ENCODE measurements at places on chromosomes 2 and 18.

- DNase-seq, result no peak
Observed at GRCh38 chr18:39701839-39702238, 2136.2 kb upstream of the CELF4 start.

DNA sequence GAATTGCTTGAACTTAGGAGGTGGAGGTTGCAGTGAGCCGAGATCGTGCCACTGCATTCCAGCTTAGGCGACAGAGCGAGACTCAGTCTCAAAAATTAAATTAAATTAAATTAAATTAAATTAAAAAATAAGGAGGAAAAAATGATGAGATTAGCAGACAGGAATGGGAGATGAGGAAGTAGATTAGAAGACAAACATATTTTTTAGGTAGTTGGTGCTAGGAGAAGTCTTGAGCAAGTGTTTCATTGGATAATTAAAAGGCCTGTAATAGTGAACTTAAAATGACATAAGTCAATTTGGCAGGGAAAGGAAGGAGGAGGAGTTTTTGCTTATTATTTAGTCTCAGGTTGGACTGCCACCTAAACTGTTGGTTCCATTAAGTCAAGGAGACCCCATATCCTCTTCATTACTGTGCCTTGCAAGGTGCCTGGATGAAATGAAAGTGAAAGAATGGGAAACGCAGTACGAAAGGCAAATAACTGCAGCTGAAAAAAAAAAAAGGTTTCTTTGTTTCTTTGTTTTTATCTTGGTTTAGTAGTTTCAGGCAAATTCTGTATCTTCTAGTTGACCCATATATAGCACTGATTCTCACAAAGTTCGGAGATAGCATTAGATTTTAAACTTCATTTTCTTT lies 162.0 kb downstream of the SLC8A1 start:
- no peak for DNase-seq

GRCh38 chr2:70718241-70718640 lies 49.8 kb downstream of the ADD2 start:
- DNase-seq, result no peak

- no peak for DNase-seq
Observed at GRCh38 chr18:5890331-5891183, 4.8 kb downstream of the TMEM200C start.

DNA sequence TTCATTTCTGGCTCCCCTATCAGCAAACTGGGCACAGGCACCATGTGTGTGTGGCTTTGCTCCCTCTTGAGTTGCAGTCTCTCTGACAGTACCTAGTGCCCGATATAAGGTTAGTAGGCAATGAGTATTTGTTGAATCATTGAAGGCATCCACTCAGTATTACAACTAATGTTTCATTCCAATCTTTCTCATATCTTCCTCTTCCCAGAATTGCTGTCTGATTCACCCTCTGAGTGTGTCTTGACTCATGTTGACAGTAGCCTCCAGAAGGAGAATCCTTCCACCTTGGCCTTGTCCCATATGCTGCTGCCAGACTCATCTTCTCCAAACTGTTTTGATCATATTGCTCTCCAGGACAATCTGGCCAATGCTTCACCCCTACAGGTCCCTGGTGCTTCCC lies 202.5 kb downstream of the LRRTM1 start:
- no peak for DNase-seq

- DNase-seq, result no peak
Observed at GRCh38 chr2:60023256-60023985, 530.0 kb downstream of the BCL11A start.

GRCh38 chr2:148538375-148538774 lies 106.2 kb upstream of the EPC2 start:
- no peak for DNase-seq

- DNase-seq, result no peak
Observed at GRCh38 chr2:203714112-203714511, 7.7 kb downstream of the CD28 start.

- DNase-seq, result no peak
Observed at GRCh38 chr2:125642032-125642431, 1013.9 kb upstream of the GYPC start.

DNA sequence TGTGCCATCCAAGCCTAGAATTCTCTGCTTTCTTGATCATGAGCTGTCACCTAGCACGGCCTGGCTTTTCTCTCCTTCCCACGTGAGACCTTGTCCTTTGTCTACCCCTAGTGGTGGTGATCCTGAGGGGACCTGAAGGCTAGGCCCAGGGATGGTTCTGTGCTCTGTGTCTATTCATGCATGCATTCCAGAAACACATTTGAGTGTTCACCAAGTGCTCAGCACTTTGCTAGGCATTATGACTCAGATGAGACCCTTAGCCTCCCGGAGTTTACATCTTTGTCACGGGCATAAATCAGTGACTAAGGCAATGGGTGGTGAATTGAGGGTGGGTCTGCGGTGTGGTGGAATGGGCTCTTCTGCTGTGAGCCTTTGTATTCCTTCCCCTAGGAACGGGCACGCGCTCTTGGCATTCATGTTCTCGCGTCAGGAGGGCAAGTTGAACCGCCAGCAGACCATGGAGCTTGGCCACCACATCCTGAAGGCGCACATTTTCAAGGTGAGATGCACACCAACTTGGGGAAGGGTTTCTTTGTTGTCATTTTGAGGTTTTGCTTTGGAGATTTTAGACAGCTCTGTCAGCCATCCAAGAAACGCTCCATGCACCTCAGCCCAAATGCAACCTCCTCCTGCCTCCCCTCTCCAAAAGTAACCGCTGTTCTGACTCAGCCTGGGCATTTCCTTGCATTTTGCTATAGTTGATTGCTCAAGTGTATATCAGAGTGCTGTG lies 100.9 kb downstream of the WDSUB1 start:
- DNase-seq, result no peak

DNA sequence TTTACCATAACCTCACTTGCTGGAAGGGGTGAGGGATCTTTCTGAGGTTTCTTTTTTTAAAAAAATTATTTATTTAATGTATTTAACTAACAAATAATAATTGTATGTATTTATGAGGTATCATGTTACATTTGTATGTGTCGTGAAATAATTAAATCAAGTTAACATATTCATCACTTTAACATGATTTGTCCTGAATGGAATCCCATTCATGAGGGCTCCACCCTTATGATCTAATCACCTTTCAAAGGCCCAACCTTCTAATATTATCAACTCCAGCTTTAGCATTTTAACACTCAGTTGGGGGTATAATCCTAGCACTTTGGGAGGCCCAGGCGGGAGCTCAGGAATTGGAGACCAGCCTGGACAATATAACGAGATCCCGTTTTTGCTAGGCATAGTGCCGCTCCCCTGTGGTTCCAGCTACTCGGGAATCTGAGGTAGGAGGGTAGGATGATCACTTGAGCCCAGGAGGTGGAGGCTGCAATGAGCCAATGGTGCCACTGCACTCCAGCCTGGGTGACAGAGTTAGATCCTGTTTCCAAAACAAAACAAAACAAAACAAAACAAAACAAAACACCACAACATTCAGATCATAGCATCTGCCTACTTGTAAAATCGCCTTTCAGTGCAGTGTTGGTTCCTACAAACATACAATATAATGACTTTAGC lies 1.1 kb upstream of the TAF4B start:
- no peak for DNase-seq

GRCh38 chr2:42860319-42861094 lies 68.1 kb upstream of the HAAO start:
- no peak for DNase-seq

DNA sequence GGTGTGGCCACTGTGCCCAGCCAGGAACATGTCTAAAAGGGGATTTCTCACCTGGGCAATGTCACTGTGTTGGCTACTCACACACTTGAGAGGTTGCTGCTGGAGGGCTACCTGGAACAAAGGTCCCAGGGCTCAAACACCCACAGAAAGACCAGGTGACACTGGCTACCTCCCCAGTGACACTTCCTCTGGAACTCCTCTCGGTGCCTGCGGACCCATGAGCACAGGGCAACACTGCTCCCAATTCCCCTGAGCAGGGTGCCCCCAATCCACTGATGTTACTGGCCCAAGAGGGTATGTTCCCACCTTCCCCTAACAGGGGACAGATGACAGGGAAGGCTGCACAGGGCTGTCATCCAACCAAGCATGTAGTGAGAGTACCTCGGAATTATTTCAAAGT lies 5.8 kb downstream of the NPPC start:
- DNase-seq, result no peak

DNA sequence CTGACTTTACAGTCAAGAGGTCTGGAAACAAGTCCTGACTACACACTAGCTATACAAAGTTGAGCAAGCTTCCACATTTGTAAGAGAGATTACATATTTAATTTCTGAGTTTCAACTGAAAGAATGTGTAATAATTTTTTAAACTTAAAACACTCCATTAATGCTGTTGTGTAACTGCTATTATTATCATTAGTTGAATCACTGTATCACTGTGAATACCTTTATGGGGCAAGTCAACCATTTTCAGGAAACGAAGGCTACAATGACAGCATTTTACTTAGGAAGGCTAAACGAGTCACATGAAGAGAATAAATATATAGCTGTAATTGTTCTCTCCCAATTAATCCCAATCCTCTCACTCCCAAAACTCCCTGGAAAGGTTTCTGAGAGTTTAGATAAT lies 46.3 kb downstream of the TRIP12 start:
- DNase-seq, result no peak

DNA sequence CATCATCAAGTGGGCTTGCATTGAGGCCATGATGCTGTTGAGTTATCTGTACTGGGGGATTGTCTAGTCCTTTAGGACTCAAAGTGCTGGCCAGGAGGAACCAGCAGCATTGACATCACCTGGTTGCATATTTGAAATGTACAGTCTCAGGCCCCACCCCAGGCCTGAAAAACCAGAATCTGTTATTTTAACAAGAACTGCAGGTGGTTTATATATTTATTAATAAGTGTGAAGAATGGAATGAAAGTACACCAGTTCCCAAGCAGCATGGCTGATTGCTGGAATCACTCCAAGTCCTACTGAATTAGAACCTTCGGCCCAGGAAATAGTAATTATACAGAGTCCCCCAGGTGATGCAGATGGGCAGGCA lies 2.8 kb downstream of the IL1F10 start:
- DNase-seq, result no peak

DNA sequence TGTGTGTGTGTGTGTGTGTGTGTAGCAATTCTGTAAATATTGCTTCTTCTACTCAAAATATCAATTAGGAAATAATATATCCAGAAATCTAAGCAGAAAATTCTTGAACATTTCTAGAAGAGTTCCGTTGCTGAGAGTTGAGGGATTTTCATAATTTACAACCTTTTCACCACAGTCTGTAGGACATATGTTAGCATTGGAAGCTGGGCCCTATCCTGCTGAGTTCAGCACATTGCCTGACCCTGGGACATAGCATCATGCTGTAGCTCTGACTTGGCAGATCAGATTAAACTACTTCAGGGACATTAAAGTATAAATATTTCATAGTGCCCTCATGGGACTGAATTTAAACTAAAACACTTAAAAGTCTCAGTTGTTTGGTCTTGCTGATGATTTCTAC lies 129.2 kb upstream of the KCNH7 start:
- DNase-seq, result no peak

DNA sequence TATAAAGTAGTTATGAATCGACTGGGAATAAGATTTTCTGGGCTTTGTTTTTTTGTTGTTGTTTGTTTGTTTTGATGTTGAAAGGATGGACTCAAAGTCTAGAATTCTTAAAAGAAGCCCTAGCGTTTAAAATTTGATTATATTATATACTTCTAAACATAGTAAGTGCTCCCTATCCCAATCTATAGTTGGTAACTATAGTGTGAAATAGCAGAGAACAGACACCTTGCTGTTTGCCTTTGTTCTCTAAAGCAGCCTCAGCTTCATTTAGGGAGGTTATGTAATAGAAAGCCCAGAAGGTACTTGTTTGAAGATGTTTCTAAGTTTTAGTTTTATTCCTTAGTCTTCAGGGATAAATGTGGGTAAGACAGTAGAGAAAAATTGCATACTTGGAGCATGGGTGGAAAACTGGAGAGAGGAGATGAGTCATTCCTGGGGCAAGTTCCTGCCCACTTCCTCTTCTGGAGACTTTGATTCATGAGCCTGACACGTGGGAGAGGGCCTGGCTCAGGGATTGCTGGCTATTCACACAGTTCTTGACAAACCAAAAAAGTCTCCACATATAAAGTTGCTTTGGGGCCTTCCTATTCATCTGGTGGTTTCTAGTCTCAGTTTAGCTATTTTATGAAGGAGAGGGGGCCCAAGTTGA lies 131.9 kb downstream of the MYO1B start:
- no peak for DNase-seq

DNA sequence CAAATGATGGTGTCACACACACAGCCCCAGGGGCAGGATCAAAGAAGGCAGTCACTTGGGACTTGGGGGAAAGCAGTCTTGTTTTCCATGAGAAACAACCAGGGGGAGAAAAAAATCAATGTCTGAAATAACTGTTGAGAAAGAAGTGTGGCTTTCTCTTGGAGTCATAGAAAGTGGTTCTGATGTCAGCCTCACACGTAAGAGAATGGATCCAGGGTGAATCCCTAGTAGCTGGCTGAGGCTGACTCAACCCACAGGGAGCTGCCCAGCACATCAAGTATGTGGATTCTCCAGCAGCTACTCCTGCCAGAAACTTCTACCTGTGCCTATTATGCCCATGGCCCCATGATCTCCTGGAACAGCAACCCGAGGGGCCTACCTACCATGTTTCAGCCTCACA lies 33.6 kb upstream of the ZBTB7C start:
- DNase-seq, result no peak

DNA sequence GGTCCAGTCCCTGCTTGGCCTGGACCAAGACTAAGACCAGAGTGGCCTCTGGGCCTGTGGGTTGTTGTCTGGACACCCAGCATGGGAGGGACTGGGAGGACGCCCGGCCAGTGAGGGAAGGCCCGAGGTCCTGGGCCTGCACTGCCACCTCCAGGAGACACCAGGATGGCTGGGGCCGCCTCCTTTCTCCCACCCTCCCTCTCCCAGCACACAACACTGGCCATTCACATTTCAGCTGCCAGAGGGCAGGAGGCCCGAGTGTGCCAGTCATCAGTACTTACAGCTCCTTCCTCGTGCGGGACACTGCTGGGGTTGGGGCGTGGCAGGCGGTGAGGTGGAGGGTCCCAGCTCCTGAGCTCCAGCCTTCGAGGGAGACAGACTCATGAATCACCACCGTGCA lies 133.5 kb downstream of the ASB1 start:
- no peak for DNase-seq

- DNase-seq, result no peak
Observed at GRCh38 chr2:138121666-138122661, 157.7 kb downstream of the HNMT start.

GRCh38 chr2:120583851-120584570 lies 151.7 kb upstream of the GLI2 start:
- no peak for DNase-seq

- DNase-seq, result no peak
Observed at GRCh38 chr2:3633089-3633981, 24.7 kb upstream of the ALLC start.

- DNase-seq, result no peak
Observed at GRCh38 chr2:177429688-177430325, 37.2 kb downstream of the AGPS start.

- DNase-seq, result no peak
Observed at GRCh38 chr2:233263045-233263570, 11.6 kb downstream of the ATG16L1 start.

DNA sequence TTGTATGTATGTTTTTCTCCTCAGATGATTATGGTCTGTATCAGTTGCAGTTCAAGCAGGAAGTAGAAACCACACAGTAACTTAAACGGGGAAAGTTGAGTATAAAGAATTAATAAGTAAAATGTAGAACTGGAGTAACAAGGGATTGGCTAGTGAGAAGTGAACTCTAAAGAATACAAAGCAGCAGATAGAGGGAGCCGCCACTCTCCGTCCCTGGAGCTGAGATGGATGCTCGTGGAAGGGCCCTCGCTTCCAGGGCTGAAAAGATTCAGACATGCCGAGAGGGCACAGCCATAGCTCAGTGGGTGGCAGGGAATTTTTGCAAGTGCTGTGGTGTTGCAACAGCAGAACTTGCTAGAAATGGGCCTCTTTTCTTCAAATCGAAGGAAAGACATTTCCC lies 155.8 kb downstream of the COL6A3 start:
- no peak for DNase-seq

All from T-helper 22 cell (primary cell).